ENCODE measurements at places on chromosomes 3 and 15.

- no peak for DNase-seq
Observed at GRCh38 chr15:24919446-24919845, 35.3 kb upstream of the SNRPN start.

DNA sequence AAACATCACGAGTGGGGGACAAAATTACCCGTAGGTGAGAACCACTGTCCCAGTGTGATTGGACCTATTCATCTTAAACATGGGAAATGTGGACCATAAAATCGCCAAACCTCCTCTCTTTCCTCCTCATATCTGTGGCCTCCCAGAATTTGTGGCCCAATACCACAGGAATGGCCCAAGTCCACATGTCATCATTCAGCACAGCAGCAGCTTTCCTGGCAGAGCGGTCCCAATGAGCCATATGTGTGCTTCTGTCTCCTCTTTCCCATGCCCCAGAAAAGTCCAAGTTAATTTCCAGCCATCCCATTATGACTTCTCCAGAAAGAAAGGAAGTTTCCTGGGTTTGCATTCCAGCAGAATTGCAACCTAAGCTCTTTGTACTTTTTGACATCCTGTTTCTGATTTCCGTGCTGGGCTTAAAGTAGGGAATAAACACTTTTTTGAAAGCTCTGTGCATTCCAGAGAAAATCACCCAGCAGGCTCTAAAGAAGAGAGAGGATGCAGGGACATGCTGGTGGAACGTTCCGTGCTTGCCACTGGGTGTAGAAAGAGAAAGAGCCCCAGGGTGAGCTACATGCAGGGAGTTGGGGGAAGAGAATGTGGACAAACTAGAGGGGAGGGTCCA lies 259.4 kb upstream of the PROK2 start:
- no peak for DNase-seq

DNA sequence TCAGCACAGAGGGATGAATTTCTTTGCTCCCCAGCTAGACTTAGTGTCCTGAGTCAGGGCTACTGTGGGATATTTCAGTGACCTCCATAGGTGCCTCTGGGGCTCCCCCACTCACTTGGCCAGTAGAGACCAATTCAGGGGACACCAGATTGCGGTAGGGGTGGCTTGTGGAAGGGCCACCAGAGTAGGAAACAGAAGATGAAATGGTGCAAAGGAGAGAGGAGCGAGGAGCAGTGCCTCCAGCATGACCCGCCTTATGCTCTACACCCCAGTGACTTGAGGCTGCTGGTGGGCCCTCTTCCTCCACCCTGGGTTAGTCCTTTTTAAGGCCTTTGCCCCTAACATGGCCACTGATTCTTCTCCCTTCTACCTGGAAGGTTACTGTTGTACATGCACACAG lies 2.5 kb downstream of the AEN start:
- DNase-seq: no peak

DNA sequence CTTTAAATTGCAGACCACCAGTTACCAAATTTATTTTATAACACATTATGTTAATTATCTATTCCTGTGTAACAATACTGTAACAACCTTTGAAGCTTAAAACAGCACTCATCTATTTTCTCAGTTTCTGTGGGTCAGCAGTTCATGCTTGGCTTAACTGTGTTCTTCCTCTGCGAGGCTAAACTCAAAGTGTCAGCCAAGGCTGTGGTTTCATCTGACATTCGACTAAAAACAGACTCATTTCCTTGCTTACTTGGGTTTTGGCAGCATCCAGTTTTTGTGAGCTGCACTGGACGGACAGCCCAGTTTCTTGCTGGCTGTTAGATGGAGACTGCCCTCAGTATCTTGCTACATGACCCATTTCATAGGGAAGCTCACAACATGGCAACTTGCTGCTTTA lies 247.3 kb upstream of the KCNH8 start:
- no peak for DNase-seq

GRCh38 chr3:23885210-23885609 lies 31.6 kb downstream of the NKIRAS1 start:
- DNase-seq: no peak

DNA sequence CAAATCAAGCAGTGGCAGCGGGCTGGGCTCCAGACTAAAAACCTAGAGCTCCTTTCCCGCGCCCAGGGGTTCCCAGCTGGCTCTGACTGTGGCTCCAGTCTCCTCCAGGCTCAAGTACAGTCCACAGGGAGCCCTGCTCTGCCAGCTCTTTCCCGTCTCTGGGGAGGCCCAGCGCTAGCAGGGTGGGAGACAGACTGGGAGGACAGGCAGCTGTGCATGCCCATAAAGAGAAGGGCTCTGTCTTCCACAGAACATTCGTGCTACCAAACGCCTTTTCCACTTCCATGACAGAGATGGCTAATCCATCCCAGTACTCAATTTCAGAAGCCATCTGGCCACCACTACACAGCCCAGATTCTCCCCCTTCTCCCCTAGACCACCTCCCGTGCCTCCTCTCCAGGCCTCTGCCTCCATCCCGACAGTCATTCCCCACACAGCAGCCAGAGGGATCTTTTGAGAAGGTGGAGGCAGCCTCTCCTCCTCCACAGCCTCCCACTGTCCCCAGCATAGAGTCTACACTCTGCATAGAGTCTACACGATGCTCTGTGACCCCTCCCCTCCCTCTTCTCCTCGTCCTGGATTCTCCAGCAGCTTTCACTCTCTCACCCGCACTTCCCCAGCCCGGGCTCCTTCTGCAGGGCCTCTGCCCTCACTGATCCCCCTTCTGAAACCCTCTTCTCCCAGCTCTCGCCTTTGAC lies 6.8 kb upstream of the DUSP7 start:
- DNase-seq: no peak

- no peak for DNase-seq
Observed at GRCh38 chr3:59831394-59831793, 781.6 kb upstream of the CFAP20DC start.

- no peak for DNase-seq
Observed at GRCh38 chr3:160140756-160141155, 84.5 kb upstream of the C3orf80 start.

- DNase-seq: no peak
Observed at GRCh38 chr15:98009971-98010370, 49.5 kb downstream of the ARRDC4 start.

- DNase-seq: no peak
Observed at GRCh38 chr3:169337500-169338078, 325.9 kb downstream of the MECOM start.

DNA sequence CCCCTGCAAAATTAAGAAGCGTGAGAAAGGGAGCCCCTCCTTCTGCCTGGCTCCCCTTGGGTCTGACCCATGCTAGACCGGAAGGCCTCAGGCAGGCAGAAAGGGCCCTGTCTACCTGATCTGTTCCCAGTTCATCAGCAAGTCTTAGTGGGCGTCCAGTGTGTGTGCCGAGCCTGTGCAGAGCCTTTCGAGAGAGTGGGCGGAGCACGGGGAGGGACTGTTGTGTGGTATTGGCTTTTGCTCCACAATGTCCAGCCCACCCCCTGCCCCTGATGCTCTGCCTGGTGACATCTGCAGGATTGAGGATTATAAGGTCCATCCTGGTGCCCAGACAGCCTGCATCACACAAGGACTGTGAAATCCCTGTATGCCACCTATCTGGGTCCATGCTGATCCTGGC lies 82.9 kb downstream of the CHDH start:
- no peak for DNase-seq

DNA sequence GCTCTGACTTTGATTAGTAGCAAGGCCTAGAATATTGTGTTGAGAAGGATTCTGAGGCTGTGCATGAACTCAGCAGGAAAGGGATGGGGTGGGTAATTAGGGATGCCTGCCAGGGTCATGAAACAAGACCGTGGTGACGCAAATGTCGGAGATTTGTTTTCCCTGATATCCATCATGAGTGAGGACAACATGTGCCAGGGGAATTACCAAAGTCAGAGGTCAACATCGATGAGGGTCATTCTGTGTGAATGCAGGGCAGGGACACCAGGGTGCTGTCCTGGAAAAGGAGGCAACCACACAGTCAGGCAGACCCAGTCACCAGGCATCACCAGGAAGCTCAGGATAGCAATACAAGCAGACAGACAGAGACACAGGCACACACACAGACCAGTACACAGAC lies 52.2 kb downstream of the SLCO2A1 start:
- DNase-seq: no peak
